ENCODE measurements at places on chromosomes 2 and 18.

DNA sequence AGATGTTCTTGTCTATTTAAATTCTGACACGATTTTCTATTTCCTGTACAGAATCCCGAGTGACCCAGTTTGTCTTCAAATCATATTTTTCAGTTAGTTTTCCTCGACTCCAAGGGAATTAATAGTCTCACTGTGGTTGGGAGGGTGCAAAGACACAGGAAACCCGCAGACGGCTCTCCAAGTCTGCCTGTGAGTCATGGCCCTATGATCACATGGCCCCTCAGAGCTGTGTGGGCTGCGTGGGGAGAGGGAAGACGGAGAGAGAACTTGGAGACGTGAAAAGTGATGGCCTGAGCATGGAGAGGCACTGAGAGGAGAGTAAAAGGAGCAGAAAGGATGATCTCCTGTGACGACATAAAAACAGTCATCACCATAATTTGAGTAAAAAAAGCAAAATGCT is 989.9 kb downstream of the DCDC2C start:
- DNase-seq: no peak

DNA sequence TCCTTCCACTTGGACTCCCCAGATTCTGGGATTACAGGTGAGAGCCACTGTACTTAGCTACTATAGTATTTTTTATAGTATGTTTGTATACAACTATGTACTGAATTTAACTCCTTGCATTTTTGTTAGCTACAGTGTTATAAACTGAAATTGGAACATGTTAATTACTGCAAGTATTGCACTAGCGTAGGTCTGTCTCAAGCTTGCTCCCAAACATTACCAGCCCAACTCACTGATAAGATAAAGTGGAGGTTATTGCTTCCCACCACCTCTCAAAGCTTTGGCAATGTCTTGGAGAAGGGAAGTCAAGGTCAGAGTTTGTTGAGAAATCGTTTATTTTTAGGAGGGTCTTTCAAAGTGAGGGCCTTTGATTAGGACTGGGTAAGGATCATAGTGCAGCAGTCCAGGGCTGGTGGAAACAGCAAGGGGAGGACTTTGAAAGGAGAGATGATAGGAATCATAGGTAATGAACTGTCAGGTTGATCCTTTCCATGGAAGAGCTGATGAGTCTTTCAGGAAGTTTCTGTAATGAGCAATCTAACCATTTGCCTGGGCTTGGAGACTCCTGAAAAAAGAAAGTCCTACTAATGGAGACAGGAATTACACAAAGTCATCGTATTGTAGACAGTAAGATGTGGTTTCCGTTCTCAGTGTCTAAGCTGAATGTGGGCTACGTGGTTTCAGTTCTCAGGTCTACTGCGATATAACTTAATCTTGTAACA is 257.1 kb downstream of the MYO3B start:
- DNase-seq: no peak

- peak; percentile 74 for DNase-seq
Measured at GRCh38 chr2:238644095-238645081, 203.5 kb upstream of the TWIST2 start.

GRCh38 chr2:188813857-188814256 is 160.3 kb upstream of the COL3A1 start:
- no peak for DNase-seq

- DNase-seq: peak; percentile 97
Measured at GRCh38 chr18:23106575-23106974, 28.7 kb upstream of the CABLES1 start.

DNA sequence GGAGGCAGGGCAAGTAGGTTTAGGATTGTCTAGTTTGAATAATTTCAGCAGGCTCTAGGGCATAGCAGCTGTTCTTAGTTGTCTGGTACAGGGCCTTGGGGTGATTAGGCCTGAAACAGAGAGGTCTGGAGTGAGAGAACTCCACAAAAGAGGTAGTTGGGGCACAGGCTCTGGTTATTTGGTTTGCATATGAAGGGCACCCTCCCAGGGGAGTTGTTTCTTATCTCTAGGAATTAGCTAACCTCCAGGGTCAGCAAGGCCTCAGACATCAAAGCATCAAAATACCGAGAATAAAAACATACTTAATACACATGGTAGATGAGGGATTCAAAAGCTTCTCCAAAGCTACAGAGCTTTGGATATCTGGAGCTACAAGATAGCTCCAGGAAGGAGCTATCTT is 38.3 kb upstream of the SLC14A2 start:
- no peak for DNase-seq

- DNase-seq: no peak
Measured at GRCh38 chr18:22778996-22779395, 154.1 kb upstream of the RBBP8 start.

GRCh38 chr18:37527395-37527794 is 38.2 kb downstream of the CELF4 start:
- no peak for DNase-seq

- no peak for DNase-seq
Measured at GRCh38 chr2:6789559-6790138, 76.1 kb downstream of the CMPK2 start.

DNA sequence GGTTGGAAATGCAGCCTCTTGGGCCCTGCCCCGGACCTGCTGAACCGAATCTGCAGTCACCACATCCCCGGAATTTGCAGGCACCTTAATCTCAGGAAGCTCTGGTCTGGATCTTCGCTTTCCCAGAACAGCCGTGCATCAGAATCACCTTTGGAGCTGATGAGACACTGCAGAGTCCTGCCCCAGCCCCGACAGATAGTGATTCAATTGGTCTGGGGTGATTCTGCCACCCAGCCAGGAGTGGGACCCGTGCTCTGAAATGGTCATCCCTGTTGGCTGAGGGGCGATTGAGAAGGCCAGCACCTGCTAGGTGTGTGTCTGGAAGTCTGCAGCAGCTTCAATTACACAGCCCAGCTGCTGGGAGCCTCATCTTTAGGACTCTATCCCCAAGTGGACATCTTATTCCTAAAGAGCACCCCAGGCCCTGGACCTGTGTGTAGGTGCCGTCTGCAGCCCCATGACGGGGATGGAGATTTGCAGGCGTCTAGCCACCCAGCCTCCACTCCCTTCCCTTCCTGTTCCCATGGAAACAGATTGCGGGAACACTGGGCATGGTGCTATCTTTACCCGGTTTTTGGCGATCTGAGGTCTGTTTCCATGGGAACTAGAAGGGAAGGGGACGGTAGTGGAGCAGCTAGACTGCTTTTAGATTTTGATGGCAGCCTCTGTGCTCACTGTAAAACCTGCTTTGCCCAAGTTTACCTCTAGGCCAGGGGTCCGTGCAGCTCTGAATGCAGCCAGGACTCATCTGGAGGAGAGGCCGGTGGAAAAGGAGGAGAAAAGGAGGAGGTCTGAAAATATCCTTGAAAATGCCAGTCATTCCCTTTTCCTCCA is 156.1 kb downstream of the LDLRAD4 start:
- no peak for DNase-seq

DNA sequence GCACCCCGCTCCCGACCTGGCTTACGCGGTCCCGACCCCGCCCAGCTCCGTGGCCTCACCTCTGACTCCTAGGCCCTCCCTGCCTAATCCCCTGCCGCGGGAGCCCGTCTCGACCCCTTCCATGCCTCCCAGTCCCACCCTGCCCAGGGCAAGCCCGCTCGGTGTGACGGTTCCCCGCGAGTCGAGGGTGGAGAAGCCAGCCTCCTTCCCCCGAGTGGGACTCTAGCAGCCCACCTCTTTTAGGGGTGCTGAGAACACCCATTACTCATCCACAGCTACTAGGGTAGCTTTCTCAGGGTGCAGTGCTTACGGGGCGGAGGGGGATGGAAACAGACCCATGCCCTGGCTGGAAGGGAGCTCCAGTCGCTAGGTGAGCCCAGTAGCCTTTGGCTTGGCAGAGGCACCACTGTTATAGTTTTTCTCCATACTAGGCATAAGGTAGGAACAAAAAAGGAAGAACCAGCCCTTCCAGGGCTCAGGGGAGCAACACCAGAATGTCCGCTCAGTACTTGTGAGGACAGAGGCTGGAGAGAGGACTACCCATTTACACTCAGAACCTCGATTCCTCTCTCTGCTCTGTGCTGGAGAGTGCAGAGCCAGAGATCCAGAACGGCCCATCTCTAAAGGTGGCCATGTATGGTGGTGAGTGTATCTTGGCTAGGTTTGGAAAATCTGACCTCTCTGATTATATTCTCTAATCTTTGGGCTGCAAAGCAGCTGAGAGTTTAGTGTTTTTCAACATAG is 606 bp downstream of the AGBL5 start:
- no peak for DNase-seq

DNA sequence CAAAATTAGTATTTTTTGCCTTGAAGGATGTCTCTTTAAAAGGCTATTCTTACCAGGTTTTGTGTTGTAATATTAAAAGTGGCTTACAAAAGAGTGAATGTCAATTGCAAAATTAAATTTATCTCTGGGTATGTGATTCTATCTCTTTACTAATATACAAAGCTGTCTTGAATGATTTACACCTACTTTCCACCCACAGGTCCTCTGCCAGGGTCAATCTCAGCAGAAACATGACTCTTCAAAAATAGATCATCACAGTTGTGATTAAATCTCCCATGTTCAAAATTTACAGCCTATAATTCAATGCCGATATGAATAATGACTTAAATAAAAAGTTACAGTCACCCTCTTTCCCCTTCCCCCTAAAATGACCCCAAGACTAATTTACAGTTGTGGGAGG is 78.8 kb downstream of the SLC8A1 start:
- DNase-seq: no peak

GRCh38 chr18:44871771-44872170 is 191.1 kb downstream of the SETBP1 start:
- no peak for DNase-seq
